ENCODE measurements at places on chromosomes 12 and 14.

DNA sequence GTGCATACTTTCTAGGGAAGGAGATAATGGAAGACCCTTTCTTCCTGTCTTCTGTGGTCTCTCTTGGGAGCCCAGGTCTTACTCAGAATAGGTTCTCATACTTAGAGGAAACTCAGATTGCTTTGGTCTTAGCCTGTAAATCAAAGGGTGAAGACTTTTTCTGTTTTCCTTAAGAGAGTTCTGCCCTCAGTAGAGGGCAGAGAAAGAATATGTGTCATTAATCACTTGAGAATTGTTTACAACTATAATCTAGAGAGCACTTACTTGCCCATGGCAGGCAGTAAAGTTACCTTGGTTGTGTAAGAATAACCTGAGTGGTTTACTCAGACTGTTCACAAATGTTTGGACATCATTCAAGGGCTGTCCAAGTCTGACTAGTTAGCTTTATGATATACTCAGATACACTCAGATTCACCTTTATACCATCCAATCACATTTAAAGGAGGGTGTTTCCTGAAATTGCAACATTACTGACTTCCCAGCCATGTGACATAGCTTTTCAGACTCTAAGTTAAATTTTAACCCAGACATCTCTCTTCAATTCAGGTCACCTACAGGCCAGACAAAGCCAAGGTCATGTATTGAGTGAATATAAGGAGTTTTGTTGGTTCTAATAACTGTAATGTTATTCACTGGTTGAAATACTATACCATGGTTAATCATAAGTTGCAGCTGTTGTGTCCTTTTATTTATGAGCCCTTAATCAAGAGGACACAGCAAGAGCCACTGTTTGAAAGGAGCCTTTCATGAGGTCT, 372.2 kb downstream of the RAD51B start:
- peak; percentile 82 for DNase-seq

GRCh38 chr12:4991373-4991772, 52.3 kb upstream of the KCNA5 start:
- DNase-seq: no peak

DNA sequence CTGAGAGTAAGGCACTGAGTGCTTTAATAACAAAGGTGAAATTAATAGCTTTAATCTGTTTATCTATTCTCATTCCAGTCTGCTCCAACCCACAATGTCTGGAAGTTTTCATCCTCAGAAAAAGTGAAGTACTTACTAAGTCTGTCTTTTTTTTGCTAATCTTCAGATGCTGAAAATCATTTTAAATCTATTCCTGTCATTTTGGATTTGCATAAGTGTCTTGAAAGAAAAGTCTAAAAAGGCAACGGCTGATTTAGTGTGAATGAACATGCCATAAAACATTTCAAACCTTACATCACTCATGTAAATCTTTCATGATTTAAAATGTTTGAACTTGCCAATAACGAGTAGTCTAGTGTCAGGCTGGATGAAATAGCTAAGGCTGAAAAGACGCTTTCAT, 685.6 kb downstream of the RPS29 start:
- no peak for DNase-seq

DNA sequence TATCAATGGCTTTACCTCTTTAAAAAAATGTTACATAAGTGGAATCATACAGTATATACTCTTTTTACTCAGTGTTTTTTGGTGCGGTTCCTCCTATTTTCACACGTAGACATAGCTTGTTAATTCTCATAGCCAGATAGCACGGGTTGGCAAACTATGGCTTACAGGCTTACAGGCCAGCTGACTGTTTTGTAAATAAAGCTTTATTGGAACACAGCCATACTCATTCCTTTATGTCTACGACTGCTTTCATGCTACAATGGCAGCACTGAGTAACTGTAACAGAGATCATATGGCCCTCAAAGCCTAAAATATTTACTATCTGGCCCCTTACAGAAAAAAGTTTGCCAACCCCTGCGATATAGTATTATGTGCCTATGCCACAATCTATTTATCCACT, 5.8 kb upstream of the DAAM1 start:
- DNase-seq: peak; percentile 69

DNA sequence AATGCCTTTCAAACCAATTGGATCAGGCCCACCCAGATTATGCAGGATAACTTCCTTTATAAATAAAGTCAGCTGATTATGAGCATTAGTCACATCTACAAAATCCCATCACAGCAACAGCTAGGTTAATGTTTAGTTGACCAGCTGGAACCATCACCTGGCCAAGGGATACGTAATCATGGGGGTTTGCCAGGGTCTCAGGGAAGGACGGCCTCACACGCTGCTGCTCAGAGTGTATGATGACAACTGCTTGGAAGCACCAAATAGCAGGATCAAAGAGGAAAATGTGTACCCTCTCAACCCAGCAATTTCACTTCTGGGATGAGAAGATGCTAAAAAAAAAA, 162.6 kb downstream of the SLC15A4 start:
- DNase-seq: no peak

DNA sequence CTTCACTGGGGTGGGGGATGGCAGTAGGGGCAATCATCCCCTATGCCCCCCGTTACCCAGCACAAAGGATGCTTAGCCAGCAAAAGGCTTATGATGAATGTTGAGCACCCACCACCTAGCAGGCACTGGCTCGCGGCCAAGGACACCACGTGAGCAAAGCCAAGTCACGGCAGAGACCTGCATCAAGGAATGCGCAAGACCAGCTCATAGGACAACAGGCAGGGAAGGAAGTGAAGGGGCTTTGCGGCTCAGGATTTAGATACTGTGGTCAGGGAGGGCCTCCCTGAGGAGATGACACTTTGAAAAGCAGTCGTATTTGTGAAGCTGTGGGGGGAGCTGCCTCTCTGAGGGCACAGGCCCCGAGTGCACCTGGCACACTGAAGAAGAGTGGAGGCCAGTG, 32.8 kb downstream of the SH2B3 start:
- no peak for DNase-seq

DNA sequence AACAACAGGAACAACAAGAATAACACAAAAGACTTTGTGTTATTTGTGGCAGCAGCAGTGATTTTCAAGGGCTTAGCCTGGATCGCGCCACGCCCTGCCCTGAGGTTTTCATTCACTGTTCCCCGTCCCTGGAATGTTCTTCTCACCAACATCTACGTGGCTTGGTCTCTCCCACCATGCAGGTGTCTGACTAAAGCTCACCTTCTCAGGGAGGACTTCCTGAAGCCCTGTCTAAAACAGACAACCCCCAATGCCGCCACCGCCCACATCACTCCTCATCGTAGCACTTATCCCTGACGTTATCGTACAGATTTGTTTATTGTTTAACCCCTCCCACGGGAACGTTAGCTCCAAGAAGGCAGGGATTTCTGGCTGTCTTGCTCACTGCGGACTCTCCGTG, 40.4 kb downstream of the P2RX4 start:
- no peak for DNase-seq

DNA sequence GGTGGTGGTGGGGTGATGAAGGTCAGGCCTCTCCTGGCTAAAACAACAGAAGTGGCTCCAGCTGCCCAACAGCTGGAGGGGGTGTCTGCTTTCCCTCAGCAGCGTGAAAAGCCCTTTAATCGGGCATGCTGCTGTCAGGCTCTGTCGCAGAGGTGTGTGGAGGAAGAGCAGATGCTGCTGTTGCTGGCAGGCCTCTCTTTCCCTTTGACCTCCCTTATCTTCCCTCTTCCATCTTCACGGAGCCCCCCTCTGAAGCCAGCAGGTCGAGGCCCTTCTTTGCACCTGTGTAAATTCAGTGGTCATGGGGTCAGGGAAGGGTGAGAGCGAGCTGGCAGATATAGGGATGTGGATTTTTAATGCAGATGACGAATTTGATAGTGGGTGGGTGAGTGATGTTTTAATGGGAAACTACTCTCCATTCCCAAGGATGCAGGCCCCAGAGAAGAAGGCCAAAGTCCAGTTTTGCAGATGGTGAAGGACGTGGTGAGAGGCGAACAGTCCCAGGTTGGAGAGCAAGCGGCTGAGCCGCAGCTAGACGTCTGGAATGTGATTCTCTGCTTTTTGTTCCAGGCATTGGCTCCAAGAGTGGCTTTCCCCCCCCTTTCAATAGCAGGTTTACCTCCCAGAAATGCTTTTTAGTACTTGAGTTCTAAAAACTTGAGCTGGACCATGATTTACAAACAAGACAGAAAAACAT, 64.0 kb downstream of the SMOC1 start:
- no peak for DNase-seq

DNA sequence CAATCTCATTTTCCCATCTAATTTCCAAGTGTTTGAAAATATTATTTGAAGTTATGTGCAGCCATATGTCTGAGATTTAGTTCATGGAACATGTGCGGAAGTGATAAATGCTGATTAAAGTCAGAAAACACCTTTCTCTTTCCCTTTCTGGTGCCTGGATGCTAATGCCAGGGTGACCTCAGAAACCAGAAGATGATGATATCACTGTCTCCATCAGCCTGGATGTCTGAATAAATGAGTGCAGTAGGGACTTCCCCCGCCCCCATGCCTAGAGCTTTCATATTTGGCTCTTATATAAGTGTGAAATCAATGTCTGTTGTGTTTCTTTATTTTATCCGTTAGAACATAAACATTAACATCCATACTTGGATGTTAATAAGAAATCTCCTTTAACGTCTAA, 261.9 kb upstream of the LRIG3 start:
- DNase-seq: no peak

DNA sequence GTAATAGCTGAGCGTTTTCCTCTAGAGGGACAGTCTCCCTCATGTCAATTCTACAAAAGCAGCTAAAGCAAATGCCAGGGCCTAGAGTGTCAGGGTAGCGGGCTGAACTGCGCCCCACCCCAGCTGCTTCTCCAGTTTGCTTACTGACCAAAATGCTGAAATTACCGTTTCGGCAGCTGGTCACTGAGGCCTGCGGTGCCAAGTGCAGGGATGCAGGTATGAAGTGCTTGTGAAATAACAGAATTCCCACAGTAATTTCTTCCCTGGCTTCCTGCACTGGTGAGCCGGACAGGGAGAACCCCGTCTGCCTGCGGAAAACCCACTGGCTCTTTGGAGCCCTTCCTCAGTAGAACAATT, 19.1 kb downstream of the PSMC1 start:
- no peak for DNase-seq

DNA sequence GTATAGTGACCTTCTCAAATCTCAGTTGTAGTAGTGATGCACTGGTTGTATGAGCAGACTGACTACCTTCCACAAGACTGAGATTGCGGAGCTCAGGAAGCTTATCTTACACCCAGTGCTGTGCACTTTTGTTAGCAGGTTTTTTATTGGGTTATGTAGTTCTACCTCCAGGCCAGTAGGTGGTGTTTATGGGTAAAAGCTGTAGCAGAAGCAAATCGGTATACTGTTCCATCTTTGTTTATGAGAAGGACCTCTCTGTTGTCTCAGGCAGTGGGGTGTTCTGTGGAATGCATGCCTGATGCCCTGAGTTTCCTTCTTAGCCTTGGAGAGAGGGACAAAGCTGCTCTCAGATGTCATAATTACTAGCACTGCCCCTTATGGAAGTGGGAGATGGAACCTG, 217.8 kb downstream of the LRFN5 start:
- no peak for DNase-seq

DNA sequence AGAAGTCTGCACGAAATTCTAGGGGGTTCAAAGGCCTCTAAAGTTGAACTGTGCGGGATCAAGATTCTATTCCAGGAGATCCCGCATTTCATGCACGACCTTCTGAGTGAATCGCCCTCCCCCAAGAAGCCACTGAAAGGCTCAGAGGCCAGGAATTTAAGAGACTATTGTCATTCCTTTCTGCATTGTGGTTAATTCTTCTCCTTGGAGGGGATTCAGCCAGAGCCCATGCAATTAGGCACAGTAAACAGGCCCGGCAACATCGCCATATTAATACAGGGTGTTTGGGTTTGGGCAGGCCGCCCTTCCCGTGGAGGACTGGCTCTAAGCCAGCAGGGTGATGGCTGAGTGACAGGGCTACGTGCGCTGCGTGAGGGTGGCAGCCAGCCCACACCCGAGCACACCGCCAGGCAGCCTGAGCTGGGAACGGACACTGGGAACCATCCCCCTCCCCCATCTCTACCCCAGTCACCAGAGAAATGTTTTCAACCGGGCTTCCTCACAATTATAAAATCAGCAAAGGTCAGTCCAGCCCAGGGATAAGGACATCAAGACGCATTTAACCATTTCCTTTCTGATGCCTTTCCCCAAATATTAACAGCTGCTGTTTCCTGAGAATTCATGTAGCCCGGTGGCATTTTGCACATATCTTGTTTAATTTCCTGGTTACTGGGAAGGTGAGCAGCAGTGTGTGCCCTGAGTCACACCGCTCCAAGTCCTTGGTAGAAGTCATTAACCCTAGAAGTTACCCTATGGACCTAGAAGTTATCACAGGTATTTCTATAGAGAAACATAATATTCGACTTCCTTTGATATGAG, 12.5 kb downstream of the EGLN3 start:
- peak; percentile 76 for DNase-seq

DNA sequence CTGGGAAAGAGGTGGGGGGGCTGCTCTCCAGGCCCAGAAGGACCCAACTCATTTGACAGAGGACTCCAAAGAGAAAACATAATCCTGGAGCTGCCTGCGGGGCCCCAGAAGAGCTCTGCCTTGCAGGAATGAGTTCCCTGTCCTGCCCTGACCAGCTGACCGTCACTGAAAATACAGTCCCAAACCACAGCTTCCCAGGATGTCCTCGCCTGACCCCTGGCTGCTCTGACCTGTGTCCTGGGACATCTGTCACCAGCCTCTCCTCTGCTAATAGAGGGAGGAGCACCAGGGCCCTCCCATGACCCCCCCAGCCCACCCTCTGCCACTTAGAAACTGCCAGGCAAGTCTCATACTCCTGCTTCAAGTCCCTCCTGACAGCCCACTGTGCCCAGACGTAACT, 9.8 kb downstream of the FIGNL2 start:
- DNase-seq: no peak

DNA sequence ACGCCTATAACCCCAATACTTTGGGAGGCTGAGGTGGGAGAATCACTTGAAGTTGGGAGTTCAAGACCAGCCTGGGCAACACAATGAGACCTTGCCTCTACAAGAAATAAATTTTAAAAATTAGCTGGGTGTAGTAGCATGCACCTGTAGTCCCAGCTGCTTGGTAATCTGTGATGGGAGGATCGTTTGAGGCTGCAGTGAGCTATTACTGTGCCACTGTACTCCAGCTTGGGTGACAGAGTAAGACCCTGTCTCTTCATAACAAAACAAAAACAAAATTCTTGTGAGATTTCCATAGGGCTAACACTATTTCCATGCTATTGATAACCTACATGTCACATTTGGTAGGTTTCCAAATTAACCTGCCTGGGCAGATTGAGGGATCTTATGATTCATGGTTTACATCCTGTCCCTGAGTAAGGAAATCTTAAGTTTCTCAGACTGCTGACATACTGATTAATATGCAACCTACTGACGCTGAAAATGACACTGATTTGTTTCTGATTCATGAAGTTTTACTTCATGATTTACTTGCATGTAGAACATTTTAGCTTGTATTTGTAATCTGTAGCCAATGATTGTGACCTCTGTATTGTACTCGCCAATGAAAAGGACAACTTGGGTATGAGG, 15.9 kb downstream of the ATP6V1D start:
- no peak for DNase-seq

- DNase-seq: no peak
These were observed 71.6 kb downstream of the ASCL1 start for GRCh38 chr12:103028881-103029639.

All from LNCaP clone FGC (cell line).